ENCODE measurements at places on chromosomes 1 and 21.

DNA sequence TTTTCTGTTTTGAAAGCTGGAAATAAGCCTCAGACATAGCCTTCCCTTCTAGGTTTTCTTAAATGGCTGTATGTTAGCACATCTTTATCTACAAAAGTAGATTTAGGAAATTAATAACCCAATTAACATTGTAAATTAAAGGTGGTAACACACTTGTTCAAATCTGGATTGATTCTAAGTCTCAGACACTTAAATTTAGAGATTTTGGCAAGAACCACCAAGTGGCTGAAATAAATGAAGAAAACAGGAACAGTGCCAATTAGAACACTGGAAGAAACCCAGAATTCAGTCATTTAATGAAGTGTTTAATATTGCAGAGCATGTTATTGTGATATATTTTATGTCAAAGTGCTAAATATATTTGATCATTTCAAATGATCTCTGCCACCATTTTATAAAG is 628.2 kb downstream of the USP25 start:
- no peak for DNase-seq

DNA sequence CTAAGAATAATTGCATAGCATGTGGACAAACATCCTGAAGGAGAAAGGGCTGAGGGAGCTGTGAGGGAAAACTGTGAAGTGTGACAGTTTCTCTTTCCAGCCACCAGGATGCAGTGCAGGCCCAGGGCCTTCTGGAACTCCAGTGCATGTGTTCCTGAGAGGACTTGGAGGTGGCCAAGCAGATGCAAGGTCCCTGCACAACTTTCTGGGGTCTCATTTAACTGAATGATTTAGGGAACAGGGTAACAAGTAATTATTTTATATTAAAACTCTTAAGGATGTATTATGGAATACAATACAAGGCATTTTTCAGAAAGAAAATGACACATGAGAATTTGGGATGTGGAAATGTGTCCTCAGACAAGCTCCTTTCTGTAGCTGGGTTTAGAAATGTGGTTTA is 61.2 kb upstream of the MCOLN3 start:
- DNase-seq = peak; percentile 19

- no peak for DNase-seq
Observed at GRCh38 chr1:48016515-48016914, 19.3 kb upstream of the TRABD2B start.

- DNase-seq = no peak
Observed at GRCh38 chr1:67436511-67437055, 6.4 kb upstream of the SERBP1 start.

DNA sequence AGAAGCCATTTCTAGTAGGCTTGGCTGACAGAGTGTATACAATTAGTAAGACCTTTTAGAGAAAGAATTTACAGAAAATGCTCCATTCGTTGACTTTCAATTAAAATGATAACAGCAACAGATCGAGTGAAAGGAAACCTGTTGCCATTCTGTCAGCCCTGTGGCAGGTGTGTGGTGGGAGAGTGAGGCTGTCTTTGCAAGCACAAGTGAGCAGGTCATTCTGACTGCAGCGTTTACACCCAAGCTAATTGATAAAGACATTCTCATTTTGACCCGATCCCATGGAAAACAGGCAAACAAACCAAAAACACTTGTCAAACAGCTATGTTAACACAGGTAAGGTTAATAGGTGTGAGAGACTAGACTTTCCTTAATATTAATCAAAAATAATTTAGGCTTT is 257.3 kb downstream of the PTBP2 start:
- DNase-seq = no peak

- DNase-seq = no peak
Observed at GRCh38 chr1:87017998-87018672, 103.7 kb downstream of the HS2ST1 start.

- DNase-seq = no peak
Observed at GRCh38 chr21:15682186-15682895, 47.4 kb upstream of the USP25 start.

DNA sequence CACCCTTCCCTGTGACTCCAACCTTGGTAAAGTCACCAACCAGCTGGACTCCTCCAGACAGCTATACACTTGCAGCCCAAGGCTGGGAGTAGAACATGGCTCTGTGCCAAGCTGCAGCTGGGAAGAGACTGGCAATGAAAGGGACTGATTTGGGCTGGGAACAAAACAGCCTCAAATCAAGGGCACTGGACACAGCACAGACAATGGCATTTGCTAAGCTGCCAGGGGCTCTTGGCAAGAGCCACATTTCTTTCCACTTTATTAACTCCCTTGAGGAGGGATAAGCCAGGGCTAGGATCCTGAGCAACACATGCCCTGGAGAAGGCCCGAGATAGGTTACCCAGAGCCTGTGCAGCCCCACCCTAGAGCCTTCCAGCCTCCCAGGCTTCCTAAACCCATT is 12.0 kb downstream of the SYT11 start:
- no peak for DNase-seq

DNA sequence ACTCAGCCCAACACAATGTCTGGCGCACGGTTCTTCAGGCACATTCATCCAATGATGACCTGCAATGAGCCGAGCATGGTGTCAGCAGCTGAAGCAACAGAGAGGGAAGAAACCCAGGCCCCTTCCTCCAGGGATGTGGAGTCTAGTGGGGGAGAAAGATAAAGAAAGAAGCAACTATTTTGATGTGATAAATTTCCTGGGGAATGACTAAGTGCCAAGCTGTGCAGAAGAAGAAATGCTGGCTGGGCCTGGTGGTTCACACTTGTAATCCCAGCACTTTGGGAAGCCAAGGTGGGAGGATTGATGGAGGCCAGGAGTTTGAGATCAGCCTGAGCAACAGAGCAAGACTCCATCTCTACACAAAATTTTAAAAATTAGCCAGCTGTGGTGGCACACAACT is 561.8 kb downstream of the KIF26B start:
- DNase-seq = no peak

DNA sequence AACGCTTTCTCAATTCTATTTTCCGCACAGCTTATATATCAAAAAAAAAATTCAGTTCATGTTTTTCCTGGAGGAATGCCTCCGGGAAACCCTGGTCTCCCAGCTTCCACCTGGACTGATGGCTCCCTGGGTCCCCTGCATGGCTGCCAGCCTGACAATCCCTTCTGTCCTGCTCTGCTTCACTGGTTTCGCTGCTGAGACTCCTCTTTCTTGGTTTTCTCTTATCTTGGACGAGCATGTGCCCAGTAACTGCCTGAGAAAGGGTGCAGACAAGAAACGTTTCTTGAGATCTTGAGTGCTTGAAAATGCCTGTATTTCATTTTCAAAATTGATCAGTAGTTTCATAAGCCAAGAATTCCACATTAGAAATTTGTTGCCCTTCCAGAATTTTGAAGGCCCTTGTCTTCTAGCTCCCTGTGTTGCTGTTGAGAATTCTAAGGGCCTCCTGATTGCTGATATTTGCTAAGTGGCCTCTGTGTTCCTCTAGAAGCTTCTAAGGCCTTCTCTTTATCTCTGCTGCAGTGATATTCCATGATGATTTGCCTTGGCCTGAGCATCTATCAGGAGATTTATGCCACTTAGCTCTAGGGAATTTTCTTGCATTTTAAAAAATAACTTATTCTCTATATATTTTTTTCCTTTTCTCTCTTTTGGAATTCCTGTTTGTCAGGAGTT is 44.7 kb downstream of the ETS2 start:
- no peak for DNase-seq

DNA sequence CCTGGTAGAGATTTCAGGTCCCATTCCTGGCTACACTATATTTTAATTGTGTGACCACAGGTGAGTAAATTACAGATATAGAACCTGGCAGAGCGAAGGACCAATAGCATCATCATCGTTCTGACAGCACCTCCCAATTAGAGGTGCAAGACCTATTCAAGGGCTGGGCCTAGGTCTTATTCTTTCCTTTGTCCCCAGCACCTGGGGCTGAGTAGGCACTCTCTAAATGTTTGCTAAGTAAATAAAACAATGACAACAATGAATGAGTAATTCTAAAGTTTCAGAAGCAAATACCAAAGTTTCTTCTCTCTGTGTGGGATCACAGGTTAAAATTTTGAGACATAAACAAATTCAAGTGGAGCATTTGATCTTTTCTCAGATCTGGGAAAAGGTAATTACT is 32.7 kb downstream of the BEND5 start:
- DNase-seq = no peak

GRCh38 chr1:191671236-191671635 is 487.0 kb upstream of the RGS18 start:
- DNase-seq = no peak

DNA sequence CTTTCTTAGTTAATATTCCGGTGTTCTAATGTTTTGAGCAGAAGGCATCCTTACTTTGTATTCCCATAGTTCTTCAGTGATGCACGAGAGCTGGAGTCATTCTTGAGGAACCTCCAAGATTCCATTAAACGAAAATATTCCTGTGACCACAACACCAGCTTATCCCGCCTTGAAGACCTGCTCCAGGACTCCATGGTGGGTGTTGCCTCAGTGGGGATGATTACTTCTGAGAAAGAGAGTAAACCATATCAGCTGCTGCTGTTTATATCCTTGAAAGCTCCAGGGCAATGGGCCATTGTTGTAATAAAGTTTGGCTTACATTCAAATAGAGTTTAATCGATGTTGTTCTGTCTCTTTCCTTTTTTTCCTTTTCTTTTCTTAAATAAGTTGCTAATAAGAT is 93.1 kb downstream of the MACF1 start:
- DNase-seq = no peak
